RWPE1 (cell line): ENCODE measurements at places on chromosomes 12 and 14.

GRCh38 chr14:23300687-23301223 is 1.9 kb downstream of the PPP1R3E start:
- no peak for DNase-seq

DNA sequence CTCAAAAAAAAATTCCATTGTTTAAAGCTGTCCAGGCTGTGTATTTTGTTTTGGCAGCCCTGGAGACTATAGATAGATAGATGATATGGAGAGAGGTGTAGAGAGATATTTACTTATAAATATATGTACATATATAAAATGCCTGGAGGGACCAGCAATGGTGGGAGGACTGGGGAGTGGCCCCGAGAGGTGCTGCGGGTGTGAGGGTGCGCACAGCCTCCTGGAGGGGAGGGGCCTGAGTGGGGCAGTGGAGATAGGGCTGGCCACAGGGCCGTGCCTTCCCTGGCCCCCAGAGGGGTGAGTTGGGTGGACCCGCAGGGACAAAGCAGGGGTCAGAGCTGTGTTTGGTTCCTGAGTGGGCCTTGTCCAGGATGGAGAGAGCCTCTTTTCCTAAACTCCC is 6.5 kb downstream of the ADSS1 start:
- DNase-seq: no peak

- no peak for DNase-seq
Measured at GRCh38 chr12:47894068-47894467, 10.7 kb downstream of the VDR start.

DNA sequence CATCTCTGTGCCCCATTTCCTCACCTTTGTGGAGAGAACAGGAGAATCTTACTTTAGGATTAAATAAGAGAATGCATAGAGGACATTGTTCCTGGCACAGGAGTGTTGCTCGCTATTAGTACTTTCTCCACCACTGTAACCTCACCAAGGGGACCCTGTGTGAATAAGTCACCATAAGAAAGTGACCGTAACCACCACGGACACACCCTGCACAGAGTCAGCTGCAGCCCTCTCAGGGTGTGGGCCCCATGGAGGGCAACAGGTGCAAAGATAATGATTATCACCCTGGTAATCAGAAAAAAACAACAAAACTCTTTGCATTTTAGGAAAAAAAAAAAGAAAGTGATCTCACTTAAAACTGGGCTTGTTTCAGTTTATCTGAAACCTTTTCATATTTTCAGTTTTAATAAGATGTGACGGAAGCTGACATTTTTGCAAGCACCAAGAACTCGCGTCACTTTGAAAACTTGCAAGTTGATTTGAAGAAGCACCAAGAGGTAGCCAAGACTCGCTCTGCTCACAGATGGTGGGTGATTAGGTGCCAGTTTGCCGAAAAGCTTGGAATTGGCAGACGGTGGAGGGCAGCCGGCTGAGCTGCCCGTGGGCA is 87.0 kb upstream of the VRK1 start:
- no peak for DNase-seq

DNA sequence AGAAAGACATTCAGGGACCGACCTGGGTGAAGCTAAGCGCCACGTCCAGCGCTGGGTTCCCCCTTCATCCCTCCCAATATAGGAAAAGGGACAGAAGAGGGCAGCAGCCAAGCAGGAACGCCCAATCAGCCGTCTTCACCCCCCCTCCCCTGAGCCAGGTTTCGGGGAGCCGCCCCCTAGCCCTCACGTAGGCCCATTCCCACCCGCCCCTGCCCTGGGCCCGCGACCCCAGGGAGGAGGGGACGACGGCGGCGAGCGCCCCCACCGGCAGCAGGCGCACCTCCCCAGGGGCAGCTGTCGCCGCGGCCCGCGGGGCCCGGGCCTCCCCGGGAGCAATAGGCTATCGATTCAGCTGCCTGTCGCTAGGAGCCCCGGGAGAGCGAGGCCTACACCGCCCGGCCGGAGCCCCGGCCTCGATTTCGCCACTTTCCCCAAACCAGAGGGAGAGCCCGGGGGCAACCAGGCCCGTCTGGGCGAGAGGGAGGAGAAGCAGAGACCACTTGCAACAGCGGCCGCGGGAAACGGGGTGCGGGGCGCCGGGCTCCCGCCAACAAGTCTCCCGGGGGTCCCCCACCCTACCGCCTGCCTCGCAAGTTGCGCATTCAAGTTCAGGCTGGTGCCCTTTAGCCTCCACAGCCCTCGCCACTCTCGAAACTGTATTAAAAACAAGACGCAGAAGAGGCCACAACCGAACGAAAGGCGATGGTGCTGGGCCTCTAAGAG is 1.3 kb downstream of the DCAF5 start:
- DNase-seq: peak; percentile 73

GRCh38 chr12:124616394-124617221 is 49.2 kb upstream of the NCOR2 start:
- no peak for DNase-seq

GRCh38 chr14:100392356-100392755 is 69.2 kb downstream of the SLC25A47 start:
- no peak for DNase-seq

- no peak for DNase-seq
Measured at GRCh38 chr14:95409477-95410272, 90.0 kb upstream of the CLMN start.

DNA sequence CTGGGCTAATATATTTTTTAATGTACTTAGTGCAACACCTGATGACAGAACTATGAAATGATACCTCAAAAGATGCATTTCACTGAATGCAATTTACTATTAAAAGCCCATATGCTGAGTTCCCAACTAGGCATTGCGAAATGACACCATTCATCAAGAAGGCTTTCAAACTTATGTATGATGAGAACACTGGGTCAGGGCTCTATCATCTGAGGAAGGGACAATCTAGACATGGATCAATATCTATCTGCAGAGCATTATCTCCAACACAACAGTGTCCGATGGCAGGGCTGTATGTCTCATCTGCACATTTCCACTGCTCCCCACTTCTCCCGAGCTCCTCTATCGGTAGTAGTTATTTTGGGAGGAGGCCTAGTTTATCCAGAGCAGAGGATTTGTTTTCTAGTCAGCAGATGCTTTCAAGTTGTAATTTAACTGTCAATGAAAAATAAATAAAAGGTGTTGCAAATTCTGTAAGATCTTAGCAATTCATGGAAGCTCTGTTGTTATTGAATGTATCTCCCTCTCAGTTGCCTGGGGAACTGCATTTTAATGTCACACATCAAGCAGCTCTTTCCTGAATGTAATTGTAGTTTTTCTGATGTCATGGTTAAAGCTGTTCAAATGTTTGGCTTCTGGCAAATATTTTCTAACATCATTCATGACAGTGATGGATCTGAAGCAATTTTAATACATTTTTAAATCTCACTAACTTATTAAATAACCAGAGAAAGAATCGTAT is 7.4 kb upstream of the GCH1 start:
- DNase-seq: no peak

- no peak for DNase-seq
Measured at GRCh38 chr14:32413967-32414640, 85.0 kb downstream of the AKAP6 start.

DNA sequence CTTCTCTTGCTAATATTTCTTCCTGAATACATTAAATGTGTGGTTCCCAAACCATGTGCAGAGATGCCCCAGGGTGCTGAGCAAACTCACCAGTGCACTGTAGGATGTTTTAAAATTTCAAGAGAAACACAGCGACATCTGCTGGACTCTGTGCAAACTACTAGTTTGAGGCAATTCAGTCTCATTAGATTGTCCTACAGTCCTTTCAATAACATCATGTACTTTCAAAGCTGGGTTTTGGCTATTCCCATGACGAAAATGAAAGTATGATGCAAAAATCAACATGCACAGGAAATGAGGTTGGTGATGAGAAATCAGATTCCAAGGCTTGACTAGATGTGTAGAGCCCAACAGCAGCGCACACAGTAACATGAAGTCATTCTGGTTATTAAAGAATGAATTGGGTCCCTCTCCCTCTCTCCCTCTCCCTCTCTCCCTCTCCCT is 66.3 kb downstream of the CLIP1 start:
- DNase-seq: peak; percentile 32

- DNase-seq: no peak
Measured at GRCh38 chr14:99510556-99511139, 29.4 kb downstream of the CCNK start.
